LNCaP clone FGC (cell line): ENCODE measurements at places on chromosomes 3 and 15.

- peak; percentile 75 for DNase-seq
Measured at GRCh38 chr15:51649659-51650521, 27.3 kb upstream of the DMXL2 start.

DNA sequence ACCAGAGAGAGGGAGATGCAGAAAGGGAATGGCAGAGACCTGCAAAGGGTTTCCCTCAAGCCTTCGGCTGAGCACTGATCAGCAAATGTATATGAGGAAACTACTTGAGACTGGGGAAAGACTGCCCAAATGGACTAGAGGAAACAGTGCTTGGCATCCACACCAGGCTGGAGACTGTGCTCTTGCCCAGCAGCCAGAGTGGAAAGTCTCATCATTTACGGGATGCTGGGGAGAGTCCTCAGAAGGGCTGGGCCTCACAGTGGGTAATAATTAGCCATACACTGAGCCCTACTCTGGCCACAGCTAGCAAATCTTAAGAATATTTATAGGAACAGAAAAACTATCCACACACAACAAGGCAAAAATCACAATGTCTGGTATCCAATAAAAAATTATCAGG, 18.5 kb downstream of the RAB6B start:
- no peak for DNase-seq

DNA sequence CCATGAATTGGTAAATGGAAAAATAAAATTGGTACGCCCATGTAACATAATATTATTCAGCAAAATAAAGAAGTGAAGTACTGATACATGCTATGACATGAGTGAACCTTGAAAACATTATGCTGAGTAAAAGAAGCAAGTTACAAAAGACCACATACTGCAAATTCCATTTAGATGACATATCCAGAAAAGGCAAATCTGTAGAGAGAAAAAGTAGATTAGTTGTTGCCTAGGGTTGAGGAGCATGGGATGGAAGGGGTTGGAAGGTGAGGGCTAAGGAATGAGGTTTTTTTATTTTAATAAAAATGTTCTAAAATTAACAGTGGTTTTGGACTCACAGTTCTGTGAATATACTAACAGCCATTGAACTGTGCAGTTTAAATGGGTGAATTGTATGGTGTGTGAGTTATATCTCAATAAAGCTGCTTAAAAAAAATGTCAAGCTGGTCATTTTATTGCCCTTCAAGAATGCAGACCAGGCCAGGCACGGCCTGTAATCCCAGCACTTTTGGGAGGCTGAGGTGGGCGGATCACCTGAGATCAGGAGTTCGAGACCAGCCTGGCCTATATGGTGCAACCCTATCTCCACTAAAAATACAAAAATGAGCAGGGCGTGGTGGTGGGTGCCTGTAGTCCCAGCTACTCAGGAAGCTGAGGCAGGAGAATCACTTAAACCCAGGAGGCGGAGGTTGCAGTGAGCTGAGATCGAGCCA, 8.1 kb upstream of the DLG1 start:
- no peak for DNase-seq

DNA sequence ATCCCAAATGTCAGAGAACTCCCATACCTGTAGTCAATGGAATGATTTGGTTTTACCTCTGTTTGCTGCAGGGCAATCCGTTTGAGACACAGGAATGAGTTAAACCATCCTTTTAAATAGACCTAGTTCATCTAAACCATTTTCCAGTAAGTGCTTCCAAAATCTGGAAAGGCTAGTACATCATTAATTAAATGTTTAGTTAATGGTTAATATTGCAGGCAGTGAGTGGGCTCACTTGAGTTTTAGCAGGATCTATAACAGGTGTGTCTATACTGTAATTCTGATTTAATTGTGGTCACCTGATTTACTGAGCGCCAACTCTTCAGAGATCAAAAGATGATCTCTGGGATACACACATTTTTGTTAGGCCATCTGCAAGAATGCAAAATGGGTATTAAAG, 353.9 kb upstream of the ROPN1 start:
- DNase-seq = no peak

- DNase-seq = no peak
Measured at GRCh38 chr3:188697127-188697526, 474.6 kb upstream of the TPRG1 start.

DNA sequence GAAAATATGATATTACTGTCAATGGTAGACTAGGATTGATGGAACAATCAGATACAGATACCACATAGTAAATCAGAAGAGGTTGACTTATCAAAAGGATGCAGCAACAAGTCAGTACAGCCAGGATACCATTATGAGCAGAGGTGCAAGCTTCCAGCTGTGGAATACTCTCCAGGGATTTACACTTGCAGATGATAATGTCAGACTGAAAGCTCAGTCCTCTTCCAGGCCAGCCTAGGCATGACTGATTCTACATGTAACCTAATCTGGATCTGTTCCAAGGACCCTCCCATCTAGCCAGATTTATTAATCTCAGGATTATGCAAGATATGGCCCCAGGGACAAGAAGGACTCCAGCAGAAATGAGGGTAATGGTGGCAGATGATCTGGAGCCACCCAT, 8.2 kb downstream of the FILIP1L start:
- no peak for DNase-seq

DNA sequence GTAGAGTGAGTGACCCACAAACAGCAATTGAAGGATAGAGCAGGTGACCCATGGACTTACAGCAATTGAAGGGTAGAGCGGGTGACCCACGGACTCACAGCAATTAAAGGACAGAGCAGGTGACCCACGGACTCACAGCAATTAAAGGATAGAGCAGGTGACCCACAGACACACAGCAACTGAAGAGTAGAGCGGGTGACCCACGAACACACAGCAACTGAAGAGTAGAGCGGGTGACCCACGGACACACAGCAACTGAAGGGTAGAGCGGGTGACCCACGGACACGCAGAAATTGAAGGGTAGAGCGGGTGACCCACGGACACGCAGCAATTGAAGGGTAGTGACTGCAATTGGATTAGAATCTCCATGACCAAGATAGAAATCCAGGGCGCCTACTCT, 9.8 kb upstream of the TNK2 start:
- DNase-seq = no peak

DNA sequence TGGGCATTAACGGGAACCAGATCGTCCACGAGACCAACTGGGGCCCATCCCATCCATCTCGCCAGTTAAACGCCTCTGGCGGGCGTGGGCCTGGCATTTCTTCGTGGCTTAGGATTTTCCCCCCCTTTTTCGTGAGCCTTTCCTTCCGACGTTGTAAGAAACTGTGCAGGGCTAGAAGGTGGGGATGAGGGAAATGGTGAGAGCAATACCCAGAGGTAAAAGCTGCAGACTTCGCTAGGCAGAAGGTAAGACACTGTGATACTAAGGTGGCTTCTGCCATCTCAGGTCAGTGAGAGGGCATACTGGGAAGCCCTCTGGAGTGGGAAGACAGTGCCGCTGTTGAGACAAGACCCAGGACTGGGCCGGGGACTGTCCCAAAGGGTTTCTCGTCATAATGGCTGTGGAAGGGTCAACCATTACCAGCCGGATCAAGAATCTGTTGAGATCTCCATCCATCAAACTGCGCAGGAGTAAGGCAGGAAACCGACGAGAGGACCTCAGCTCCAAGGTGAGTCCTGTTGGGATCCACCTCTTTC, 666 bp downstream of the MAPKBP1 start:
- DNase-seq = no peak

GRCh38 chr15:82894971-82895520, 57.5 kb downstream of the HOMER2 start:
- DNase-seq = no peak

DNA sequence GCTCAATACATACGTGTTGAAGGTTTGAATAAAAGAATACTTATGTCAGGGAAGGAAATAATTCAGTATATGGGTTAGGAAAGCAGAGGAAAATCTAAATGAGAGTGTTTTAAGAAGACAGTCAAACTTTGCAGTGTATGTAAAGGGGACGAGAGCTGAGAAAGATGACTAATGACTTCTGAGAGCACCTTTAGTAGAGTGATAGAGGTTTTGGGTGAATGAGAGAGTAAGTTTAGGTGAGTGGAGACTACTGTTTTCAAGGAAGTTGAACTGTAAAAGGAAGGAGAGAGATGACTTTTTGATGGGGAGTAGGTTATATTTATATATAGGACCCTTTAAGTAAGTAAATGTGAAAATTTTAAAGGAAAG, 9.4 kb downstream of the TBC1D23 start:
- DNase-seq = no peak

GRCh38 chr3:20456511-20456910, 270.5 kb upstream of the SGO1 start:
- no peak for DNase-seq

GRCh38 chr3:158649791-158650190, 5.5 kb downstream of the GFM1 start:
- no peak for DNase-seq

DNA sequence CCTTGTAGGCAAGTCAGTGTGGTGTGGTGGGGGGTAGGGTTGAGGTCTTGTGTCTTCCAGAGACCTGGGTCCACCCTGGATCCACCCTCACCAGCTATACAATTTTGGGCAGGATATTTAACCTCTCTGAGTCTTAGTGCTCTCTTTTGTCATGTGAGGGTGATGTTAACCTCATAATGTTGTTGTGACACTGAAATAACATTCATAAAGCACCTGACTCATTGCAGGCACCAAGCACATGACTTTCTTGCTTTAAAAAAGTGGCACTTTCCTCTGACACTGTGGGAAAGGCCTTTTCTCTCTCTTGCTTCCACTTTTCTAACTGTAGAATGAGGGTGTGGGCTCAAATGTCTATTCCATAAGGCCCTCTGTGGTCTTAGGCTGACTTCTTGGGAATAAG, 75.5 kb downstream of the SCN10A start:
- DNase-seq = no peak

GRCh38 chr15:41115161-41115651, 874 bp downstream of the INO80 start:
- DNase-seq = no peak

DNA sequence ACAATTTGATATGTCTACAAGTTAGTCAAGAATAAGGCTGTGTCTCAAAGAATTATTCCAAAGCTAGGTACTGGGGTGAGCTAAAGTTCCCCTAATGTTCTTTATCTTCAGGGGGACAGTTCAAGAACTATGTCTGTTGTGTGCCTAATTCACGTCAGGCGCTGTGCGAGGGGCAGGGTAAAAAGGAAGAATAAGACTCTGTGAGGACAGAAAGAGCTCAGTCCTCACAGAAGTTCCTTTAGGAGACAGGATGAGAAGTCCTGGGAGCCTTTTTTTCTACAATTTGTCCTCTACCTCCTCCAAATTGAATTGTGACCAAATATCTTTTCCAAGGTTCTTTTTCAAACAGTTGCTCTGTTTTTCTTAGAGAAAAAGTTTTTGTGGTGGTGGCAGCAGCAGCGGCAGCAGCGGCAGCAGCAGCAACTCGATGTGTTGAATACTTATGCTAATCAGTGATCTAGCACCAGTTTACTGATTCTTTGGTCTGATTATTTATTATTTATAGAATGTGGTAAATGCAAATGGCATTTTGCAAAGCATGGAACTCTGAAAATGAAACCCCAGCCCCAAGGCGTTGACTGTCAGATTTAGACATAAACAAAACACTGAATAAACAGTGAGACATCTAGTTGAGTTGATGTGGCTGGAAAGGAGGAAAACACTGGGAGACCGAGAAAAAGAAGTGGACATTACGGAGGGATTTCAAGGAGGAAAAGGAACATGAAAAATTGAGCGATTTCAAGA, 88.6 kb downstream of the GTPBP8 start:
- no peak for DNase-seq

GRCh38 chr3:195032955-195033354, 238.0 kb downstream of the XXYLT1 start:
- no peak for DNase-seq

GRCh38 chr15:95304151-95304946, 1026.2 kb upstream of the NR2F2 start:
- no peak for DNase-seq

DNA sequence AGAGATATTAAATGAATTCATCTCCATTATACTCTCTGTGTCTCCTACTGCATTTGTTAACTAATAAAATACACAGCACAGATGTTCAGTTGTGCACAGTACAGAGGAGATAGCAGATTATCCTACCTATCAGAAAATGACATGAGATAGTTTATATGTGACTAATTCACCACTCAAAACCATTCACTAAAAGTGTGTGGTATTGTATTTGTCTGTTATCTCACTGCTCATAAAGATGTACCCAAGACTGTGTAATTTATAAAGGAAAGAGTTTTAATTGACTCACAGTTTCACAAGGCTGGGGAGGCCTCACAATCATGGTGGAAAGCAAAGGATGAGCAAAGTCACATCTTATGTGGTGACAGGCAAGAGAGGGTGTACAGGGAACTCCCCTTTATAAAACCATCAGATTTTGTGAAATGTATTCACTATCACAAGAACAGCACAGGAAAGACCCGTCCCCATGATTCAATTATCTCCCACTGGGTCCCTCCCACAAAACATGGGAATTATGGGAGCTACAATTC, 936.3 kb downstream of the ROBO1 start:
- no peak for DNase-seq

DNA sequence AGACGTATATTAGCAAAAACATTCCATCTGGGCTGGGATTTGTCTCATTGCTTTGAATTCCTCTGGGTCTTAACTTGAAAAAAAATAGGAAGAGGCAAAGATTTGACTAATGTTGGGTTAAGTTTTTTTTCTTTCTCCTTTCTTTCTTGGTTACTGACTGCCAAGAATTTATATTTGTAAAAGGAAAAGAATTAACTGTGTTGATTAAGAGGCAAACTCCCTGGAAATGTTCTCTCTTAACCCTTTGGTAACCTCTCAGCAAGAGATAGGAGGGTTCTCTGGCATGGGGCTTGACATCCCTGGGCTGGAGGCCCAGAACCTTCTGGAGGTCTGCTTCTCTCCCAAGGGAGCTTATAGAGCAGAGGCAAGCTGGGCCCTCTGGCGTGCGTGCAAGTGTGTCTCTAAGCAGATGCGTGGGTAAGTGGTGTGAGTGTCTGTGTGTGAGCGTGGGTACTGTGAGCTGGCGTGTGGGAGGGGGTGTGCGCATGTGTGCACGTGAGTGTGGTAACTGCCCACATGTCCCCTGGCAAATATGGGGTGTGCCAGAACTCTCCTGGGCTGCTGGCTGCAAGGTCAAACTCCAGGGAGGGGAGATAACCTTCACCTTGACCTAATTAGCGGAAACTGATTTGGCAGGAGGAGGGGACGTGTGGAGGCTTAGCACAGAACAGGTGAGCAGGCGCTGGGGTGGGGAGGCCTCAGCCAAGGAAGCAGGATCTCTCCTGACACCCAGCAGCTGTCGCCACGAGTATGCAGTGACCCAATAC, 49.4 kb upstream of the MAGEF1 start:
- DNase-seq = no peak

- no peak for DNase-seq
Measured at GRCh38 chr15:68188647-68189046, 16.5 kb downstream of the CALML4 start.

GRCh38 chr3:112004187-112004586, 5.5 kb downstream of the TAGLN3 start:
- no peak for DNase-seq

DNA sequence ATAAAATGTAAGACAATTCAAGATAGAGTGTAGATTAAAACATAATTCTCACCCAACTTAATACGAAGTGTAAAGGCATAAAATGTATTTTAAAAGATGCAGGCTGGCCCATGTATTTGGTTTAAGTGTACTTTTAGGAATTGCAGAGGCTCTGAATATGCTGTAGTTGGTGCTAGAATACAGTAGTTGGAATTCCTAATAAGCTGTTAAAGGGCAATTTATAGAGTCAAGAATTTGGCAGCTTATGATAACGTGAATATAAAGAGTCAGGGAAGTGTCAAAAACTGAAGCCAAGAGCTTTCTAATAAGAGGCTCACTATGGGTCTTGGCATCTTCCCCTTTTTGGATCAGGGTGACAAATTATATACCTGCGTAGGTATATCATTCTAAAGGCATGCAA, 36.5 kb downstream of the ADAMTS9 start:
- DNase-seq = no peak
